Activated CD8-positive, alpha-beta memory T cell treated with anti-CD3 and anti-CD28 coated beads for 4 hours (primary cell): ENCODE measurements at places on chromosomes 16 and 17.

GRCh38 chr17:43211123-43211479, 574 bp upstream of the TMEM106A start:
- DNase-seq, result no peak

- DNase-seq, result no peak
Observed at GRCh38 chr17:83203472-83204221, 124.2 kb downstream of the METRNL start.

DNA sequence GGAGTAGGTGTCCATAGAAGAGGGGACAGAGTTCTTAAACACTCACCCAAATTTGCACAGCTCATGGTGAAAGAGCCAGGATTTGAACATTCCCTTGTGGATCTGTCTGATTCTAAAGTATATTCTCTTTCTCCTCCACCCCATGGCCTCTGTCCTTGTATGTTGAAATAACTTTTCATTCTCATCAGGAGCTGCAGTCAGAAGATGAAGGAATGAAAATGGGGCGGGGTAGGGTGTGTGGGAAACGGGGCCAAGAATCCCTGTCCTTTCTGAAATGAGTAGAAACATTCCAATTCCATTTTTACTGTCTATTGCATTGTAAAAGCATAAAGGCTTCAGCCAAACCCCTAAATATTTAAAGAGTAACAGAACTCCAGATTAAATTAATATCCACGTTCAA, 42.8 kb downstream of the NOG start:
- DNase-seq, result no peak

- DNase-seq, result no peak
Observed at GRCh38 chr16:70494202-70494770, 29.1 kb downstream of the COG4 start.

DNA sequence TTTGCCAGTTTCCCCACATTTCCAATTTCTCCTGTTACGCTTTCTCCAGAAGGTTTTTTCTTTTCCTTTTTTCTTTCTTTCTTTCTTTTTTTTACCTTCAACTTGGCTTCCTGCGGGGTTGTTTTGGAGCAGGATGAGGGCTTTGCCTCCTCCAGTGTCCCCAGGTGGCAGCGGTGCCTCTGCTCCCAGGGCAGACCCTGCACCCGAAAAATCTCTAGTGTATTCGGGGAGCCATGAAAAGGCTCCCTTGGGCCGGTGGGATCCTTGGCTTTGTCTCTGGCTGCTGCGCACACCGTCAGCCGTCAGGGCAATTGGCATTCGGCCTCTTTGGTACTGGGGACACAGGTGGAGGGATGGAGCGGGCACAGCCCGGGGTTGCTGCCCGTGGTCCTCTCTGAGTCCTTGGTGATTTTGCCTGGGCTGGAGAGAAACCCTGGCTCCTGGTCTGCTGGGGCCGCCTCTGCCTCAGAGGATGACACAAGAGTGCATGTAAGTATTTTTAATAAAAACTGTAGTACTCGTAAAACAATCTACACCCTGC, 846 bp downstream of the ITGB3 start:
- DNase-seq, result no peak

DNA sequence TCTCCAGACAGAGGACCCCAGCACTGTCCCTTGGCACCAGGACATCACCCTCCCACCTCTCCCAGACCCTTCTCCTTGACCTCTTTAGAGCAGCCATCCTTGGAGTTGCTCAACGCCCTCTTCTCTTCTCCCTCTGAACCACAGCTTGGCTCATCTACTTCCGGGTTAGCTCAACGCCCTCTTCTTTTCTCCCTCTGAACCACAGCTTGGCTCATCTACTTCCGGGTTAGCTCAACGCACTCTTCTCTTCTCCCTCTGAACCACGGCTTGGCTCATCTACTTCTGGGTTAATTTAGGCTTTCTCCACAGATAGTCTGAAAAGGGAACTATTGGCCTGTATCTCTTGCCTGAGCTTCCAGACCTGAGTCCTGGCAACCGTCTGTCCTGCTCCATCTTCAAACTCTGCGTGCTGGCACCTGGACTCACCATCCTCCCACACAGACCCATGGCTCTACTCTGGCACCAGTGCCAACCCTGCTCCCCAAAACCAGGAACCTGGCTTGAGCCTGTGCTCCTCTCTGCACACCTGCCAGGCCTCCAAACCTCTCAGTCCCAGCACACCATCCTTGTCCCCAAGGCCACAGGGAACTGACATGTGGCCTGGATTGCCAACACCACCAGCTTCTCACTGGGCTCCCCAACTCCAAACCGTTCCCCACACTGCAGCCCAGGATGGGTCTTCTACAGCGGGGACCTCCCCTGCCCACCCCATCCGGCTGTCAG, 25.3 kb upstream of the FAAP100 start:
- no peak for DNase-seq

GRCh38 chr17:57285701-57286100, 29.4 kb downstream of the MSI2 start:
- no peak for DNase-seq

- DNase-seq, result no peak
Observed at GRCh38 chr17:5975661-5976060, 94.5 kb upstream of the WSCD1 start.
